ENCODE measurements at places on chromosomes 7 and 10. TPM values are rescaled to one million over a fixed set of nuclear protein-coding genes. Genes with fewer than 3 reads are reported as not detected.

SHTN1 gene
- total RNA-seq = 36.7 TPM

NYAP1 gene
- total RNA-seq = 1.2 TPM

ANXA8 gene
- total RNA-seq = 0.52 TPM

UPK3B gene
- total RNA-seq = 3.3 TPM

HOXA7 gene
- total RNA-seq = not detected

DNA sequence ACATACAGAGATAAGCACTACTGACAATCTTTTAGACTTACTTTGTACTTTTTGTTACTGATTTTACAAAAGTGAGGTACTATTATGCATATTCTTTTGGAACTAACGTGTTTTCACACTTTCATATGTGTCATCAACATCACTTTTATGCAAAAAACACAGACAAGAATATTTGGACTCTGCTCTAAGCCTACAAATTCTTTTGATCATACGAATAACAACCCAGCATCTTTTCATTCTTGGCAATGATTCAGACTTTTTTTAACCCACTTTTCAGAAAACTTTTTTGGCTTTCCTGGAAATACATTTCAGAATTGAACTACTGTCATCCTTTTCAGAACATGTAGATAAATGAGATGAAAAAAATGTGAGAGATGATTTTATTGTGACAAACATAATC, 30.2 kb downstream of the USP6NL start:
- DNase-seq = no peak

DNA sequence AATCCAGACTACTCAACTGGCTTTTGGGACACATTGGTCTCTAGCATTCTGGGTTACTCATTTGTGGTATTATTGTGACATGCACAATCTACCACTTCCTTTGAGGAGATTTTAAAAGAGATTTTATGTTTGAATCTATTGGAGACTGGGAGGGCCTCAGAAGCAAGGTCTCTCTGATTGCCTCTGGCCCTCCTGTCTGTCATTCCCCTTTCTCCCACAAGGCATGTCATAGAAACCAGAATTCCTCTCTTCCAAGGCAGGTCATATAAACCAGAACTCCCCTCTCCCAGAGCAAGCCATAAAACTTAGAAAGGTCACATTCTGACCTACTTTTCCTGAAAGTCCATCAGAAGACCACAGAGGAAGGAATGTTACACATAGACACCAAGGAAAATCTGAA, 777.7 kb downstream of the PHTF2 start:
- no peak for DNase-seq

GRCh38 chr7:33721895-33722294, 183.4 kb upstream of the BMPER start:
- no peak for DNase-seq

DNA sequence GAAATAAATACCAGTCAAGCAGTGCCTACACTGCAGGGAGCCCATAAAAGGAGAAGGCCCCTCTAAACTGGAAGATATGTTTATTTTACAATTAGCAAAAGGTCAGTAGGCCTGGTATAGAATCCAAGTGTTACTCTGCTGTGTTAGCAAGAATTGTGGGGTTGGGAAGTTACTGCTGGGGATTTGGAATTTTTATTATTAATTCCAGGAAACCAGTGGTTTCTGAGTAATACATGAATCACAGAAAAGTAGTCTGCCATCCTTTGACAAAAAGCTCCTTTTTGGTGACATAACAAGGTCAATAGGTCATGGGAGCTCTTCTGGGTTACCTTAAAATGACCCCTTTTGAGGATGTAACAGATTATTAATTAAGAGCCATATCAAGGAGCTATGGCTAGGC, 67.4 kb downstream of the ZNF92 start:
- no peak for DNase-seq

- DNase-seq = no peak
These were observed 110.1 kb upstream of the KLF6 start for GRCh38 chr10:3895045-3895631.

- no peak for DNase-seq
These were observed 2.8 kb upstream of the SLC29A3 start for GRCh38 chr10:71316056-71316785.

All from mucosa of gallbladder (tissue), 1 donor.